Islet precursor cell (in vitro differentiated cells): ENCODE measurements at places on chromosomes 13 and 19.
A peak's percentile ranks its signal among the peaks of the same experiment; 100 is the strongest.

GRCh38 chr13:29816715-29817114 is 33.7 kb downstream of the UBL3 start:
- DNase-seq = no peak

- DNase-seq = peak; percentile 77
Measured at GRCh38 chr19:4506449-4507149, 11.7 kb downstream of the PLIN4 start.

- no peak for DNase-seq
Measured at GRCh38 chr13:21371011-21371410, 88.1 kb downstream of the ZDHHC20 start.

DNA sequence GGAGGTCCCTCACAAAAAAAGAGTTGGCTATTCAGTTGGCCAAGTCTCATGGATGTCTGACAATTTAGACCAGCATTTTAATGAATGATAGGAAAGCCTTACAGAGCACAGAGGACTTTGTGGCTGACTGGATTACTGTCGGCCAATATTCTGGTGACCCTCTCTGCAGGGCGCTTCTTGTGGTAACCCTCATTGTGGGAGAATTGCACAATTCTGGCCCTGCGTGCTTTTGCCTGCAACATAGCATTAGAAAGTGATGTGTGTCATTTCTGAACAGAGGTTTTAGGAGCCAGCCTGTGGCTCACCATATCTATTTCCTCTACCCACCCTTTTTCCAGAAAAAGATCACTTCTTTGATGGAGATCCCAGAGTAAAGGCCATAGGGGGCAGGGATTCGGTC is 71.4 kb downstream of the EFNB2 start:
- DNase-seq = no peak

DNA sequence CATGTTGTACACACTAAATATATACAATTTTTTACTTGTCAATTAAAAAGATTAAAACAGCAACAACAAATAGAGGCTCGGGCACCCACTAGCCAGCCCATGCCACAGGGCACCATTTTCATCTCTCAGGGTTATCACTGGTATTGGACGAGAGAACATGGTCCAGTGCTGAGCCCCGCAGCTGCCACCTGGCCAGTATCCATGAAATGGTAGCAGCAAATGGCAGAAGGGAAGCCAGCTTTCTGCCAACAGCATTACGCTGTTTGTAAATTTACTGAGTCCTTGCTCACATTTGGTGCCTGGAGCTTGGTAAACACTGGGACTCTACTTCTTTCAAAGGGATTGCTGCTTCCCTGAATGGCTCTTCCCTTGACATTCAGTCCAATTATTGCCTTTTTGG is 87.9 kb upstream of the WASF3 start:
- no peak for DNase-seq

GRCh38 chr19:51031220-51031879 is 3.5 kb downstream of the KLK12 start:
- DNase-seq = no peak

DNA sequence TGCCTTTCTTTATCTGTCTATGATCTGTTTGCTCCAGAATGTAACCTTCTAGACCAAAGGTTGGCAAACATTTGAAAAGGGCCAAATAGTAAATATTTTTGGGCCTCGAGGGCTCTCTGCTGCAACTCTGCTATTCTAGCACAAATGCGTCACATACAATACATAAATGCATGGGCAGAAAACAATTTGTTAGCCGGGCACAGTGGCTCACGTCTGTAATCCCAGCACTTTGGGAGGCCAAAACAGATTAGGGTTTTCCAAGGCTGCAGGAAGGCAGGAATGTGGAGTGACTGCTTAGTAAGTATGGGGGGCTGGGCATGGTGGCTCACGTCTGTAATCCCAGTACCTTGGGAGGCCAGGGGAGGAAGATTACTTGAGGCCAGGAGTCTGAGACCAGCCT is 21.9 kb upstream of the EVI5L start:
- no peak for DNase-seq

GRCh38 chr19:29277102-29277501 is 64.2 kb upstream of the UQCRFS1 start:
- peak; percentile 71 for DNase-seq

GRCh38 chr19:6241680-6242377 is 37.9 kb downstream of the MLLT1 start:
- DNase-seq = no peak

DNA sequence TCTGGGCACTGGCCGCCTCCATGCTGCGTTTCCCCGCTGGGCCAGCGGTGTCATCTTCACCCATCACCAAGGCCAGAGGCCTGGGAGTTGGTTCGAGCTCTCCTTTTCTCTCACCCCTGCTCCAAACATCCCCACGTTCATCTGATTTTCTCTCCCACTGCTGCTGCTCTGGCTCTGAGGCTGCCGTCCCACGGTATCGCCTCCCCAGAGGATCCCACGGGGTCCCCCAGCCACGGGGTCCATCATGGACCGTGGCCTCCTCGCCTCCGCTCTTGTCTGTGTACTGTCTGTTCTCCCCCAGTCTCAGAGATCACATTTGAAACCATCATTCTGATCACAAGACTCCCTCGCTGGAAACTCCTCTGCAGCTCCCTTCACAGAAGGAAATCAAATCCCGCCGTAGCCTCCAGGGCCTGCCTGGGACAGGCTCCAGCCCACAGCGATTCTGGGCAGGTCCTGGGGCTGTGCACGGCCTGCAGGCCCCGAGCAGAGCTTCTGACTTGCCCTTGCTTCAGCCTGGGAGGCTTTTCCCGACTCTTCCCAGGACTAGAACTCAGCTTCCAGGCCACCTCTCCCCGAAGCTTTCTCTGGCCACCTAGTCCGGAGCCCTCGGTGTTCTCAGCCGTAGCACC is 64.2 kb downstream of the SOX1 start:
- peak; percentile 40 for DNase-seq

DNA sequence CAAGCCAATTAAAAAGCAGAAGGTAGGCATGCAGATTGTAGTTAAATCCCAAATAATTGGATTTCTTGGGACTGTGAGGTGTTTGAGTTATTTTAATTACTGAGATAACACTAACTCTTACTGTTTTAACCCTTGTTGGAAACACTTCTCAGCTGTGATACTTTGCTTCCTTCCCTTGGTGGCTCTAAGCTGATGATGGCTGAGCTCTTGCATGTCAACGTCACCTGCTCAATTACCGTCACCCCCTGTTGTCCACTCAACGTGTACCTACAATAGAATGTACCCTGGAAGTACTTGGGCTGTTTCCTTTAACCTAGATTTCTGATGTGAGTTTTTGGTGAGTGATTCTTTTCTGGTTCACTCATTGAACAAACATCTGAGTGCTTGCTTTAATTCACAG is 303.4 kb downstream of the SLC7A1 start:
- no peak for DNase-seq

- no peak for DNase-seq
Measured at GRCh38 chr13:26255691-26256277, 1.9 kb downstream of the CDK8 start.

- DNase-seq = no peak
Measured at GRCh38 chr13:88142653-88143052, 471.5 kb downstream of the SLITRK5 start.

- DNase-seq = peak; percentile 17
Measured at GRCh38 chr19:32233091-32233490, 112.3 kb upstream of the ZNF507 start.

DNA sequence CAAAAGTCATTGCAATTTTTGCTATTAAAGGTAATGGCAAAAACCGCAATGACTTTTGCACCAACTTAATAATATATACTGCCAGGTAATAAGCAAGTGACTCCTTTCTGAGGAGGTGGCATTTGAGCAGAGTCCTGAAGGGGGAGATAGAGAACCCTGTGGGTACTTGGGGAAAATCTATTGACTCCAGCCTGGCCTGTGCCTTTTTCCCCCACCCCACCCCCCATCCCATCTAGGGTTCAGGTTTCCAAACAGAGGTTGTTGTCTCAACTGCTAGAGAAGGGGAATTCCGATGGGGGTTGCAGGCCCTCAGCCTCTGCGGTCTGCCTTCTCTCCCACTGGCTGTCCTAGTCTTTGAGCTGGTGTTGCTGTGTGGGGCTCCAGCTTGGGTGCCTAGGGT is 11.5 kb downstream of the S1PR2 start:
- no peak for DNase-seq

- no peak for DNase-seq
Measured at GRCh38 chr13:69820180-69820579, 287.4 kb upstream of the ATXN8OS start.

DNA sequence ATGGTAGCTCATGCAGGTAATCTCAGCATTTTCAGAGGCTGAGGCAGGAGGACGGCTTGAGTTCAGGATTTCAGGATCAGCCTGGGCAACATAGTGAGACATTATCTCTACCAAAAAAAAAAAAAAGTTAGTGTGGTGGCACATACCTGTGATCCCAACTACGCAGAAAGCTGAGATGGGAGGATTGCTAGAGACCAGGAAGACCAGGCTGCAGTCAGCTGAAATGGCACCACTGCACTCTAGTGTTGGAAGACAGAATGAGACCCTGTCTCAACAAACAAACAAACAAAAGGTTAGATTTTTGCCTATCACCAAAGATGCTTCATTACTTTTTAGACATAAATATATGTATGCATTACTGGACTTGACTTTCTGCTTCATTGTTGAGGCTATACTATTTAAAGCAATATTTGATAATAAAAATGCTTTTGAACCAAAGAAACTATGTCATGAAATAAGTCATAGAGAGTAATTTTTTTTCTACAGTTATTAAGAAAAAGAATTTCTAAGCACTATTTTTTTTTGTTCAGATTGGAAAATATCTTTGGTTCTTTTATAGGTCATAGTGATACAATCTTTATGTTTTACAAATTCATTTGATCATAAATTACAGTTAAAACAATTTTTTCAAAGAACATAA is 1180.1 kb upstream of the ATXN8OS start:
- DNase-seq = peak; percentile 80

- DNase-seq = peak; percentile 88
Measured at GRCh38 chr19:3176715-3177501, 1.7 kb upstream of the S1PR4 start.
